Muscle of arm (tissue), 14 donors: ENCODE measurements at places on chromosomes 1 and 21.

- DNase-seq = no peak
Observed at GRCh38 chr1:111743679-111744101, 4.5 kb upstream of the INKA2 start.

GRCh38 chr1:183368213-183369108, 49.7 kb downstream of the NMNAT2 start:
- DNase-seq = no peak

- DNase-seq = no peak
Observed at GRCh38 chr1:223177681-223178080, 34.6 kb upstream of the TLR5 start.

DNA sequence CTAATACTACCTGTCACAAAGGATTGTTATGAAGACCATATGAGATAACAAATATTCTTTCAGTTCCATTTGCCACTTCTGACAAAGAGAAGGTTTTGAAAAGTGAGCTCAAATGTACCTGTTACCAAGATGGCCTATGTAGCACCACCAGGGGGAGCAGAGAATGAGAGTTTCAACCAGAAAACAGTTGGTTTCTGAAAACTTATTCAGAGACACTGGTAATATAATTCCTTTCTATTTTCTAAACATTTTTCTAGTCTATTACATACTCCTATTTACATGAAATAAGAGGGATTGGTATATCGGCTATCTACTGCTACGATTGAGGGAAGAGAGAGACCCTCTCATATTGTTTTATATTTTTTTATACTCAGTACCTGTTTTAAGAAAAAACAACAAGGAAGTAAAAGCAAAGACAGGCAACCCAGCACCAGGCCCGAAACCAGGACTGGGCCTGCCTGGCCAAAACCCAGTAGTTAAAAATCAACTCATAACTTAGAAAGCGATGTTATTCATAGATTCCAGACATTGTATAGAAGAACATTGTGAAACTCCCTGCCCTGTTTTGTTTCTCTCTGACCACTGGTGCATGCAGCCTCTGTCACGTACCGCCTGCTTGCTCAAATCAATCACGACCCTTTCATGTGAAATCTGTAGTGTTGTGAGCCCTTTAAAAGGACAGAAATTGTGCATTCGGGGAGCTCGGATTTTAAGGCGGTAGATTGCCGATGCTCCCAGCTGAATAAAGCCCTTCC, 48.3 kb downstream of the IL23R start:
- peak; percentile 10 for DNase-seq

DNA sequence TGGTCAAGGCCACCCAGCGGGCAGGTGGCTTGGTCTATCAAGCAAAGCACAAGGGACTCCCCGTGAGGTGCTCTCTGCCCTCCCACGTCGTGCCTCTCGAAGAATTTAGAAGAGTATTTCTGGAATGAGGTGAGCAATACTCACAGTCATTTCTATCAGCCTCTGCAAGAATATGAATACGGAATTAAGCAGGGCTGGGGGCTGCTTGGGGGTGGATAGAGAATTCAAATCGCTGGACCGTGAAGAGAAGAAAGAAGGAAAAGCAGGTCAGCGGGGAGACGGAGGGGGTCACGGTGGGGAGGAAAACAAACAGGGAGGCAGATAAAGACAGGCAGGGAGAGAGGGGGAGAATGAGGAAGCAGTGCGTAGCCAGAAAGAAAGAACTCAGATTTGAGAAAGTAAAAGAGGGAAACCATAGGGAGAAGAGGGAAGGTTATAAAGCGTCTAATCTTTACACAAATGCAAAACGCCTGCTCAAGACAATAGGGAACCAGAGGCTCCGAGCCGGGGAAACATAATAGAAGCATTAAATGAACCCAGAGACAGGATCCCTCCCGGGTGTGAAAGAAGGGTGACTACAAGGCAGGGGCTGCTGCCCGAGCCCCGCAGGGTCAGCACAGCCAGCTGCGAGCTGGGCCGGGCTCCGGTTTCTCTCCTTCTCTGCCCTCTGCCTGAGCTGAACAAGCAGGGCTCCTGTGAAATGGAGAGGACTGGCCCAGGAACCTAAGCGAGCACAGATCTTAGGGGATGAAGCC, 2.1 kb upstream of the EDN2 start:
- DNase-seq = no peak

DNA sequence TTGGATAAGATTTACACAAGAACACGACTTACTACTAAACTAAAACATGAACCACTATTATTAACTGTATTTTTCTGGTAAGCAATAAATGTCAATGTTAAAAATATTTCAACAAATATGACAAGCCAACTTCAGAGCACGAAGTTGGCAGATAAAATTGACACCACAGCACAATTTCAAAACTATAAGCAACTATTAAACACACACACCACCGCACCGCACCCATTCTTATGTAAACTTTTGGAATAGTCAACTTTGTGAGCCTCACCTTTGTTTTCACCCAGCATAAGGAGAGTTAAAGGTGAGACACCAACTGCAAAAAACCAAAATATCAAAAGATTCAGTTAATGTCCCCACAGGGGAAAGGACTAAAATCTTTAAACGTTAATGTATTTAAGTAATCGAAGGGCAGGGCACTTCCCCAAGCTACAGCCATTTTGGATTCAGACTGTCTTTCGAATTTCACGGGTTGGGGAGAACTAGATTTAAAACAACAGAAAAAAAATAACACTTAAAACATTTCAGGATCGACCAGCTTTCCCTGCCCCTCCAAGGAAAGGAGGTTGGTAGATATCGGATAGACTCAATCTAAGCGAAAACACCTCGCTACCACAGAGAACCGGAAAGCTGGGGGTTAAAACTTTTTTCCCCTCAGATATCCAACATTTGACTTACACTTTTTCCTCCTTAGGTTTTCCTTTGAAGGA, 872 bp downstream of the GPBP1L1 start:
- no peak for DNase-seq

- DNase-seq = no peak
Observed at GRCh38 chr1:51423073-51423821, 92.9 kb upstream of the TTC39A start.

GRCh38 chr1:2350911-2351655, 40.3 kb downstream of the MORN1 start:
- DNase-seq = no peak

GRCh38 chr1:43402089-43402865, 12.6 kb downstream of the SZT2 start:
- no peak for DNase-seq
